MV-4-11 (cell line): ENCODE measurements at places on chromosomes 5 and 9.

DNA sequence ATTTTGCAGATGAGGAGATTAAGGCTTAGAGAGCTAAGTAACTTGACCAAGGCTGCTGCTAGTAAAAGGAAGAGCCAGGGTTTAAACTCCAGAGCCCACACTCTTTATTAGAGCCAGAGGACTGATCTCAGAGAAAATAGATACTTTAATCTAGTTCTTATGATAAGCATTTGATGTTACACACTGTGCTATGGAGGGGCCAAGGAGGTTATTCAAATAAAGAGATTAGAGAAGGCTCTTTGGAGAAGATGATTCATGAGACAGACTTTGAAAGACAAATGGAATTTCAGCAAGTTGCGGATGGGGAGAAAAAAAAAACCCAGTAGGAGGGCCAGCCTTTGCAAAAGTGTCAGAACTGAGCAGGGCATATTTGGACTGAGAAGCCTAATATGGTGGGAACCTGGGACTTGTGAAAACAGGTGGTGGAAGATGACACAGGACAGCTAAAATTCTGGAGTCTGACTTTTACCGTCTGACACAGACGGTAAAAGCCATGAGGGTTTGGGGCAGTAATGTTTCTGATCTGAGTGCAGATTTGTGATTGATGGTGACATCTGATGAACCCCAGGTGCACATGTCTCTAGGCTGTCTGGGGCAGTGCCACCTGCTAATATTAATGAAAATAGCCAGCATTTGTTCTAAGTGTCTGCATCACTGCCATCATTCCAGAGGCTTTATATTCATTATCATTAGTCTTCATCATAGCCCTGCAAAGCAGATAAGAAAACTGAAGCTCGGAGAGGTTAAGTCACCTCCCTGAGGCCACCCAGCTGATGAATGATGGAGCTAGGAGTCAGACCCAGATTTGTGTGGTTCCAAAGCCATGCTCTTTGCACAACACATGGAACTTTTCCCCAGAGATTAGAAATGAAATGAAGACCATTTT, 65.3 kb upstream of the CXCL14 start:
- DNase-seq: no peak

GRCh38 chr5:135383803-135384495, 15.1 kb downstream of the MACROH2A1 start:
- no peak for DNase-seq

DNA sequence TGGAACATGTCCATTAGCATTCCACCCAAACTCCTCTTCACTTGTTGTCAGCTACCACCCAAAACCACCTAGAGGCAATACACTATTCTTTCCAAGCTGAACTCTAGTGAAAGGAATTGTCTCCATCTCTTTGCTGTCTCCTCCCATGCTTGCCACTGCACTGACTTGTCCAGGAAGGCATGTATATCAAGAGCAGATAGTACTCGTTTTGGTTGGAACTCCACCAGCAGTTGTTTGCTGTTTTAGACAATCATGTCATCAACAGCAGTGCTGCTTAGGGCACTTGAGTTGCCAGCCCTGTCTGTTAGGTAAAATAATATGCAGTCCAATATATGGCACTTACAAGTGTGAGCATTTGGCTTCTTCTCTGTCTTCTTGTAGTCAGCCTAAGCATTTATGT, 80.0 kb upstream of the SAP30L start:
- DNase-seq: no peak

GRCh38 chr5:151630088-151630487, 39.0 kb upstream of the FAT2 start:
- no peak for DNase-seq

GRCh38 chr5:55363856-55364255, 56.1 kb downstream of the MTREX start:
- DNase-seq: no peak

- DNase-seq: no peak
These were observed 5.8 kb upstream of the PSMB7 start for GRCh38 chr9:124420991-124421543.

DNA sequence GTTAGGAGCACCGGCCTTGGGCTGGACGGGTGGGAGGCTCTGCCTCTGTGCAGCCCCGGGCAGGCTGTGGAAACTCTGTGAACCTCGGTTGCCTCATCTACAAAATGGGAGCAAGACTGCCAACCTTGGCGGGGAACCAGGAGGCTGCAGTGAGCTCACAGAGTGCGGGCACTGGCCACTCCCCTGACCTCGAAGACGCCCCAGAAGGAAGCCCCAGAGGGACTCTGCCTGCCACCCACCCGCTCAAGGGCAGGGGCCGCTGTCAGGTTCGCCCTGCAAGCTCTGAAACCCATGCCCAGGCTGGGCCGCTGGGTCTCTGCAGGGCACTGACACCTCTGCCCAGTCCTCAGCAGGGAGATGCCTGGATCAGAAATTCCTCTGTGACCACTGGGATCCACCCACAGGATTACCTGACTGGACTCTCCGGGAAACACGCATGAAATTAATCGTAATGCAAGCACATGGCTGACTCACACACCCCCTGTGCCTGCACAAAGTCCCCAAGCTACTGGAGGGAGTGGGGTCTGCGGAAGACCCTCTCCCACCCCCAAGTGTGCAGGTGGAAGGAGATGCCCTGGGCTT, 7.4 kb downstream of the CCDC187 start:
- no peak for DNase-seq

GRCh38 chr9:4381744-4382143, 81.9 kb upstream of the GLIS3 start:
- DNase-seq: no peak
